ENCODE measurements at places on chromosomes 6 and 20.

GRCh38 chr20:24102749-24103333 lies 114.3 kb upstream of the GGTLC1 start:
- no peak for DNase-seq

GRCh38 chr6:142918339-142919042 lies 26.5 kb downstream of the HIVEP2 start:
- no peak for DNase-seq

GRCh38 chr20:44776980-44777379 lies 31.3 kb downstream of the KCNK15 start:
- DNase-seq: no peak

GRCh38 chr6:46653439-46654195 lies 842 bp downstream of the SLC25A27 start:
- no peak for DNase-seq

- DNase-seq: no peak
Observed at GRCh38 chr20:10367693-10367942, 66.4 kb downstream of the MKKS start.

- no peak for DNase-seq
Observed at GRCh38 chr20:24915440-24915839, 33.6 kb upstream of the CST7 start.

DNA sequence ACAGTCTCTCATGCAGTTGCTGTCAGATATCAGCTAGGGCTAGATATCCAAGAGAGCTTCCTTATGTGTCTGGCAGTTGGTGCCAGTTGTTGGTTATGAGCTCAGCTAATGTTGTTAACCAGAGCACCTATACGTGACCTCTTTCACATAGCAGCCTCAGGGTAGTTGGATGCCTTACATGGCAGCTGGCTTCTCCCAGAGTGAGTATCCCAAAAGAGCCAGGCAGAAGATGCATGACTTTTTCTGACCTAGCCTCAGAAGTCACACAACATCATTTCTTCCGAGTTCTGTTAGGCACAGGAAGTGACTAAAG lies 175.7 kb downstream of the VEGFA start:
- no peak for DNase-seq

GRCh38 chr20:34296468-34296867 lies 6.7 kb downstream of the AHCY start:
- DNase-seq: no peak

DNA sequence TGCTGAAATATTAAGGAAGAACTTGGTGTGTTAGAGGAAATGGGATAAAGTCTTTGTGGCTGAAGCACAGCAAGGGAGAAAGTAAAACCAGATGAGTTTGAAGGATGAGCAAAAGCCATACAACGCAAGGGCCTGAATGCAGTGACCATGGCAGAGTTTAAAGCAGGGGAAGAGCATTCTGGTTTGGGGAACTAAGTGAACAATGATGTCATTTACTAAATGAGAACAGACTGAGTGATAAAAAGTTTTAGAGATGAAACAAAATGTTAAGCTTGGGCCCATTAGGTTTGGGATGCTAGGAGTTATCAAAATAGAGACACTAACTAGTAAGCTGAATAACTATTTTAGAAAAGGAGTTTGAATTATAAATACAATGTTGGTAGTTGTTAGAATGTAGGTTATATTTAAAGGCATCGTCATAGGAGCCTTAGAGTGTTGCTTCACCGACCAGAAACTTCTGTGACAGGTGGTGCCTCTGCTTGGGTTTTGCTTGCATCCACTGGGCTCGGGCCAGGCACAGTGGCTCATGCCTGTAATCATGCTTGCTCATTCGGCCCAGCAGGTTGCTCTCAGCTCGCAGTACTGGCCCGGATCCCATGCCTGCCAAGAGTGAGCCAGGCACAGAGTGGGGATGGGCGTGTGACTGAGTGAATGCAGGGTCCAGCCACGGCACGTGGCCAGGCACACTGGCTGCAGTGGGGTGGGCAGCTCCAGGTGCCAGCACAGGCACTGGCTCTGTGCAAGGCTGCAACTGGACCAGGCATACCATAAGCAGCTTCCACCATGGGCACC lies 37.4 kb upstream of the OPRM1 start:
- no peak for DNase-seq

- no peak for DNase-seq
Observed at GRCh38 chr20:47791084-47791599, 5.9 kb upstream of the SULF2 start.

- DNase-seq: no peak
Observed at GRCh38 chr6:8238773-8239683, 136.7 kb upstream of the EEF1E1 start.

DNA sequence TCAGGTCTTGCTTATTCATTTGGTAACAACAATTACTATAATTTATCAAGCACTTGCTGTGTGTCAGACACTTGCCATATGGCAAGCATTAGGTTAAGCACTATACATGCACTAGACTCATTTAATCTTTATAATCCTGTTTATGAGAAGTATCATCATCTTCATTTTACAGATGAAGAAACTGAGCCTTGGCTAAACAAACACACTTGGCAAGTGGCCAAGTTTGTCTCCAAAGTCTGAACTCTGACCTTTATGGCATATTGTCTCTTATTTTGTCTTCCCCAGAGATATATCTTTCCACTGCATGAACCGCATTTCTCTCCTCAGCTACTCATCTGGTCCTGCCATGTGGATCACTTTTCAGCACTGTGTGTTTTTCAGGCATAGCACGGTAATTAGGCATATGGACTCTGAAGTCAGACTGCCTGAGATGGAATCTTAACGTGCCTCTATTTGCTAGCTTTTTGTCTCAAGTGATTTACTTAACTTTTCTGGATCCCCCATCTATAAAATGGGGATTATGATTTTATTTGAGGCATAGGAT lies 4.7 kb downstream of the ADGRF5 start:
- no peak for DNase-seq

- no peak for DNase-seq
Observed at GRCh38 chr6:7085911-7086310, 21.9 kb upstream of the RREB1 start.

DNA sequence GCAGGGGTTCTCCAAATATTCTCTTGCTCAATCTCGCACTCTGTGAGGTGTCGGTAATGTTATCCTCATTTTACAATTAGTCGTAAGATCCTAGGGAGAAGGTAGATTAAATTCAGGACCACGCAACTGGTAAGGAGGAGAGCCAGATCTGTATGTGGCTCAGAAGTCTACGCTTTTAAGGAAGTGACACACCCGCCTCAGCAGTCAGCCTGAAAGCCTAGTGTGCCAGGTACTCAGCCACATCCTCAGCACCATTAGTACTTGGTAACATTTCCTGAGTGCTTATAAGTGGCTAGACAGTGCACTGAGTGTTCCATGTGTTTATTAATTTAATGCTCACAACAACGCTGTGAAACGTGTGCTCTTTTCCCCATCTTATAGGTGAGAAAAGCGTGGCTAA lies 63.7 kb downstream of the DHX35 start:
- DNase-seq: no peak

GRCh38 chr6:5707281-5708045 lies 299.3 kb downstream of the NRN1 start:
- no peak for DNase-seq

DNA sequence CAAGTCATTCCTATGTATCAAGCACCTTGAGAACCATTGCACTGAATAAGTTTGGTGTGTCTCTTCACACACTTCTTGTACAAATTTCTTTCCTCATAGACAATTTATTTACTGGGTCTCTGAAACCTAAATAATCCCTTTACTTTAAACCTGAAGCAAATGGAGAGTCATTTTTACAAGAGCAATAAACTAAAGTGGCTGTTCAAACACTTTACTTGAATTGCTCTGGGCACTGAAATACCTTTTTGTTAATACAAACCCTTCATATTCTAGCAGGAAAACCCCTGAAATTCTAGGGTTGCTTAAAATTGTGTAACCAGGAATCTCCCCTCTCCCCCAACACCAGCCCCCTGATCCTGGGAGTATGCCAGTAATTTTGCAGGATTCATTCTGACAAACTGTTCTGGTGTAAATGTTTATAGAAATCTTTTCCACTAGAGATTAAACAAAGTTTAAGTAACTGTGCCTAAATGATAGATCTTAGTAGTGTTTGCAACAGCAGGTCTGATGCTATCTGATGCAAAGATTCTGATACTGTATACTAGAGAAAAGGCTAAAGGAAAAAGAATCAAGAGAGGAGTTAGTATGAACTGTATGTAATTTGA lies 13.4 kb downstream of the RSPO3 start:
- DNase-seq: no peak

DNA sequence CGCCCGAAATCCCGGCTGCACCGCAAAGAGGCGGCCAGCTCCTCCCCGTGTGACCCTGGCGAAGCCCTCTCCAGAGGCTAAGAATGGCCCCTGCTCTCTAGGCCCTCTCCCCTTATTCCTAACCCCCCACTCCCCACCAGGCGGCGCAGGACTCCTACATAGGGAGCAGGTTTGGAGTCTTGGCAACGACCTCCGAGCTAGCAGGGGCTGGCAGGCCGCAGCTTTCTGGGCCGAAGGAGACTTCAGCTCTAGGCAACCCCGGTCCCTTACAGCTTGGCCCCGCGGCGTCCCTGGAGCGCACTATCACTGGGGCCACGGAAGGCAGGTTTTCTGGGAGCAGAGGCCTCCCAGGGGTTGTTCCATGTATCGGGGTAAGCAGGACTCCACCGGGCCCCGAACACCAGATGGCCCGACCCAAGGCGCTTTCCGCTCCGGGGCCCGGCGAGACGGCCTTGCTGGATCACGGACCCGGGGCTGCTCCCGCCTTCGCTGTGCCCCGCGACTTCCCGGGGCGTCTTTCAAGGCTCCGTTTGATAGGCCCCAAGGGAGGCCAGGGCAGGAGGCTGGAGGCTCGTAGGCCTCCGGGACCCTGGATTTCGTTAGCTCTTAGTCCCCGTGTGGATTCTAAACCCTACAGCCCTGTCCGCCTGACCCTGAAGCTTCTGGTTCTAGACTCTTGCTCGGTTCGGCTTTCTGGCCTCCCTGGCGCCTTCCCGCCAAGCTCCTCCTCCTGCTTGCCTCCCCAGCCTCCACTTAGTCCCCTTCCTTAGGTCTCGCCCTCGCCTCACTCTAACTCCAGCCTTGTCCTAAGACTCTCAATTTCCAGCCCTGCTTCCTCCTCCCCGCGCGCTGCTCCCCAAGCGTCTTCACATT lies 1.9 kb downstream of the SLC32A1 start:
- peak; percentile 56 for DNase-seq

DNA sequence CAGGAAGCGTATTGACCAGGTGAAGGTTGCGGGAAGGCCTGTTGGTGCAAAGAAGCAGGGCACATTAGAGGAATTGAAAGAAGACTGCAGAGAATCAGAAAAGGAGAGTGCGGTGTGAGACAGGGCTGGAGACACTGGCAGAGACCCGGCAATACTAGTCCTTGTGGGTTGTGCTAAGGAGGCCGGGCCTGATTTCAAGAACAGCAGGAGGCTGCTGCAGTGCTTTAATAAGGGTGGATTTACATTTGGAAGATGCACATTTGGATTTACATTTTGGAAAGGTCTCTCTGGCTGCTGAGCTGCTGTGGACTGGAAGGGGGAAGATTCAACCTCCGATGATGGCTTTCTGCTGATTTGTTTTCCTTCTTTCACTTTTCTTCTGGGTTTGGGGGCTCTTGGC lies 167.8 kb downstream of the SLC24A3 start:
- no peak for DNase-seq

- no peak for DNase-seq
Observed at GRCh38 chr6:6771964-6772363, 183.4 kb downstream of the LY86 start.

DNA sequence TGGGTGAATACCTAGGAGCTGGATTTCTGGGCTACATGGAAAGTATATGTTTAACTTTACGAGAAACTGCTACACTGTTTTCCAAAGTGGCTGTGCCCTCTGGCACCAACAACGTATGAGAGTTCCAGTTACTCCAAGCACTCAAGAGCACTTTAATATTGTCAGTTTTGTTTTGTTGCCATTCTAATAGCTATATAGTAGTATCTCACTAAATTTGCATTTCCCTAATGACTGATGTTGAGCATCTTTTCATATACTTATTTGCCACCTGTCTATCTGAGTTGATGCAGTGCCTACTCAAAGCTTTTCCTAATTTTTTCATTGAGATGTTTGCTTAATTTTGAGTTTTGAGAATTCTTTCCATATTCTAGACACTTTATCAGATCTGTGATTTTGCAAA lies 76.7 kb downstream of the IYD start:
- no peak for DNase-seq

- DNase-seq: no peak
Observed at GRCh38 chr6:106747139-106747538, 117.8 kb downstream of the QRSL1 start.

DNA sequence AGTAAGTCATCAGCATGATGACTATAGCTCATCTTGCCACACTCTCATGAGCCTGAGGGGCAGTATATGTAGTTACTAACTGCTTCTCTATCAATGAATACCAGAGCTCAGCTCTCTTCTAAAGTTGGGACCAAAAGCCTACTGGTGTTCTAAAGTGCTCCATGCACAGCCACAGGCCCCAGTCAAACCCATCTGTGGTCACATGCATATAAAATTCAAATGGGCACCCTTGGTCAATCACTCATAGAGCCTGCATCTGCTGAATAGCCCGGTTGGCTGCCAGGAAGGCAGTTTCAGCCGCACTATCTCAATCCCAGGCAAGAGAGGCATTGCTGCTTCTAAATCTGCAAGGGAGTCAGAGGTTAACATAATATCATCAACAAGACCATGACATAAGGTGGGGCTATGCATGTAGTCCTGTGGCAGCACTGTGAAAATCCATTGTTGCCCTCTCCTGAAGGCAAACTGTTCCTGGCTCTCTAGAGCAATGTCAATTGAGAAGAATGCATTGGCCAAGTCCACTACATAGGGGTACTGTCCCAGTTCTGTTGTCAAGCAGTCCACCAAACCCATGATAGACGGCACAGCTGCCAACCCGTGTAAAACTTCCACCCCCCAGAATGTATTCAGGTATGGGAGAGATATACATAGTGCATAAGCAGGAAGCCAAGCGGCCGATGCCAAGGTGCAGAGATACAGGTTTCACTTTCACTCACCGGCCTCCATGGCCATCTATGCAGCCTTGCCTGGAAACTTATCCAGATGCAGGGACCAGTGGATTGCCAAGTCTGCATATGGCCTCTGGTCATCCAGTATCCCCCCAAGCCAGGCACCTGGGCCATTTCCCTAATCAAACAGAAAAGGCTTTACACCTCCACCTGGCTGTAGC lies 76.2 kb downstream of the ALDH8A1 start:
- DNase-seq: no peak

DNA sequence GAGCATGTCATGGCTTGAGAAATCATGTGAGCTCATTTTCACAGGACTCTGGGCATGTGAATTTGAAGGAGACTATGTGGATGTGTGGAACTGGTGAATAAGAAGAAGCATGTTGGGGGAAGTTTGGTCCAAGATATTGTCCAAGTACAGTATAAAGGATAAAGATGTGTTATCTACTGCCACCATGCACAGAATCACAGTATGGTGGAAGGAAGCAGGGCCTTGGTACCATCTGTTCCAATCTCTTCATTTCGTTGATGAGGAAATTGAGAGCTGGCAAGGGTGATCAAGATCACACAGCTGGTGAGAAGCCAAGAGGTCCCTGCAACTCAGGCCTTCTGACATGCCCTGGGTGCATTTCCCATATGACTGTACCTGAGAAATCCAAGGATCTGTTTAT lies 31.5 kb upstream of the RIPOR2 start:
- no peak for DNase-seq

- DNase-seq: no peak
Observed at GRCh38 chr20:62732842-62733525, 24.3 kb downstream of the NTSR1 start.

Measured in stimulated activated CD4-positive, alpha-beta T cell treated with anti-CD3 and anti-CD28 coated beads, Interleukin-12 subunit alpha, Interleukin-12 subunit beta, amount 100 ng/mL, for 48 hours (primary cell).